ENCODE measurements at places on chromosomes 4 and X.

DNA sequence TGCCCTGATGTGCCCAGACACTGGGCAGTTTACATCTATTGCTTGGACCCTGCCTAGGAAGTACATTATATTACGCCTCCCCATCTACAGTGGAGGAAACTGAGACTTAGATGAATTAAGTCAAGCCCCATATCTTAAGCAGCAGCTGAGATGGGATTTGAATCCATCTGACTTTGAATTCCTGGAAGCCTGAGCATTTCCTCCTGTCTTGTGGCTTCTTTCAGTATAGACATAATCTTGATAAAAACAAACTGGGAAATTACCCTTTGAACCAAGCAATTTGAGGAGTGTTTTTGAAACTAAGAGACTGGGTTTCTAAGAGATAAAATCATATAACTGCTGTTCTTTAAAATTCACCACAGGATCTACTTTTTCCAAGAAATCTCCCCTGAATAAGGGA is 18.6 kb downstream of the LIMCH1 start:
- DNase-seq = no peak

DNA sequence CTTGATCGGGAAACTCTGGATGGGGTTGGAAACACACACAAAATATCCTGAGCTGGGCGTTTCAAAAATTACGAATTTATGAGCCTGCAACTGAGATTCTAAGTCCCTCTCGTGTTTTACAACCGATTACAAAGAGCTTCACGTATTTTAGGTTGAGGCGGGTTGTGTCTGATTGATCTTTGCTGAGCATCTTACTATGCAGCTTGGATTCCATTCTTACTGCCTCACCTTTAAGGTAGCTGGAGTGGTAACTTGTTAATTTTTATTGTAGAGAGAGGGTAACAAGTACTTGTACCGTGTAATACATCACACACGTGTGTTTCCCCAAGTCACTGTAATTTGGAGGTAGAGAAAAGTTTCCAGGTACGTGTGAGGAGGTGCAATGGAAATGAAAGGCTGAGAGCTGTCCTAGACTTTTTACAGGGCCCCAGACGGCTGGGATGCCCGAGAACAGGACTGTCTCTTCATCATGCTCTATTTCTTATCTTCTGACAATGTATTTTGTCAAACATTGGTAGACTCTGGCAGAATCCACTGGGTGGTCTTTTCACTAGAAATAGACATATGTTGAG is 97.8 kb upstream of the TENM3 start:
- DNase-seq = no peak

- DNase-seq = no peak
These were observed 22.8 kb upstream of the SPON2 start for GRCh38 chr4:1195109-1195671.

DNA sequence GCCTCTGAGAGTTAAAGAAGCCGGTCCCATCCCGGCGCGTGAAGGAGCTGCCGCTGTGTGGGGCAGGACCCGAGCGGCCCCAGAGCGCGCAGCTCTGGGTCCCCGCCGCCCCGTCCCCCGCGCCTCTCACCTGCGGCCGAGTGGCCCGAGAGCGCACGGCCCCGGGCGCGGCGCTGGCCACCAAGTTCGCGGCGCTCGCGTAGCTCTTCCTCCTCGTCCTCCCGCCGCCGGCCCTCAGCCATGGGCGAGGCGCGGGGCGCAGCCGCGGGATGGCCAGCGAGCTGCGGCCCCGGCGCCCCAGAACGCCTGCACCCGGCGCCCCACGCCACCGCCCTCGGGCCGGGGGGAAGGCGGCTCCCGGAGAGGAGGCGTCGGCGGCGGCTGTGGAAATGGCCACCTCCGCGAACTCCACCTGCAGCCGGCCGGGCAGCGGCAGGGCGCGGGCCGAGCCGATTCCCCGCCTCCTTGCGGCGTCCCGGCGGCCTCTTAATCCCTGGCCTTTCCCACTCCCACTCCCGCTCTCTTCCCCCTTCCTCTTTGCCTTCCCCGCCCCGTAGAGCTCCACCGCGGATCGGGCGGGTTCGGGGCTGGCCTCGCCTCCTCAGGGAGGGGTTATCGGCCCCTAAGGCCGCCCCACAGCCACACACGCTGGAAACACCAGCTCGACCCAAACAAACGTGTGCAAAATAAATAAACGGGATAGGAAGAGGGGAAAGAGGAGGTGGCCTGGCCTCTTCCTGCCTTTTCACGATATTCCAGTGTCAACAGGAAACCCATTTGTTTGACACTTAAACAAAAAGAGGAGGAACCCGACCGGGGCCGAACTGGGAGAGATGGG is at the start of gene SH3D19:
SH3D19 (minus strand) TSS at position 495 of the 838 bp plus-strand sequence; CDS start at position 242, 253 bp downstream.
- peak; percentile 57 for DNase-seq

DNA sequence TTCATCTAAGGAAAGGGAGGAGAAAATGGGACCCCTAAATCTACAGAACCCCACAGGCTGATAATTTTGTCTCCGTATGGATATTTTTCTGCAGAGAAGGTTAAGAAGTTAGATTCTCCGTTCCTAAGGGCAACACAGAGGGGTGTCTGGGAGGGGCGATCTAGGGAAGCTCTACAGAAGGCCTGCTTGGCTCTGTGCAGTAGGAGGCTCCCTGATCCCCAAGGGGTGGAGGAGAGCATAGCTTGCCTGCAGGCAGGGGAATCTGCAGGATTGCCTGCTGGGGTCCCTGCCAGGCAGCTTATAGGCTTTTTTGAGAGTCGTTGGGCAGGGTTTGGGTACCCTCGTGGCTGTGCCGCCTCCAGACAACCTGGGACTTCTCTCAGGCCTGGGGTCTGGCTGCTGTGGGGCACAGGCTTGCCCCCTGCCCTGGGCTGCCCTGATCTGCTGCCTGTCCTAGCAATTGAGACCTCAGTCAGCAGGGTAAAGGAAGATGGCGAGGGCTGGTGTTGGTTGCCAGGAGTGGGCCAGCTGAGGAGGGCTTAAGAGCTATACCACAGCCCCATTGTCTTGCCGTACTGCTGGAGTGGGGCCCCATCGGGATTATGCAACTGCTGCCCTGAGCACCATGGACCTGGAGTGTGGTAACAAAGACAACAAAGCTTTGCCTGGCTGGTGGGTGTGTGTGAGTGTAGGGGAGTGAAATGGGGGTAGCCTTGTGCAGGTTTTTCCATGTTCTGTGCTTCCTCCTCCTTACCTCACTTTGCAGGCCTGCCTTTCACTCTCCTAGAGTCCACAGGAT is 74.1 kb downstream of the EFNB1 start:
- DNase-seq = no peak

DNA sequence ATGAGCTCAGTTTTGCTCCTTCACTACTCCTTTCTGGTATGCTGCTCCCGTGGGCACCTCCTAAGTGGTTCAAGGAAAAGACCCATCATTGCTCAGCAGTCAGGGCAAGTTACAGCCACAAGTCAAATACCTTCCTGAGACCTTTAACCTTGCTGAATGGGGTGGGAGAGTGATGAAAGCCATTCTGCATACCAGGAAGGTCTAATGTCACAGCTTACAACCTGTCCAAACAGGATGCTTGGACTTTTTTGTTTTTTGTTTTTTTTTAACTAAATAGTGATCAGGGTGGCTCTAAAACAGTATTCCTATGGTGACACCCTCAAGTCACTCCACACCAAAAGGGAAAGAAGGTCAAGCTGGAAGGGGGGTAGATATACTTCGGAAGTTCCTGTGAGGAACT is 93.1 kb downstream of the GPC3 start:
- DNase-seq = no peak

- DNase-seq = no peak
These were observed 4.9 kb upstream of the PCGF3 start for GRCh38 chr4:700587-701264.

GRCh38 chr4:10118048-10119004 is 1.7 kb upstream of the WDR1 start:
- no peak for DNase-seq

DNA sequence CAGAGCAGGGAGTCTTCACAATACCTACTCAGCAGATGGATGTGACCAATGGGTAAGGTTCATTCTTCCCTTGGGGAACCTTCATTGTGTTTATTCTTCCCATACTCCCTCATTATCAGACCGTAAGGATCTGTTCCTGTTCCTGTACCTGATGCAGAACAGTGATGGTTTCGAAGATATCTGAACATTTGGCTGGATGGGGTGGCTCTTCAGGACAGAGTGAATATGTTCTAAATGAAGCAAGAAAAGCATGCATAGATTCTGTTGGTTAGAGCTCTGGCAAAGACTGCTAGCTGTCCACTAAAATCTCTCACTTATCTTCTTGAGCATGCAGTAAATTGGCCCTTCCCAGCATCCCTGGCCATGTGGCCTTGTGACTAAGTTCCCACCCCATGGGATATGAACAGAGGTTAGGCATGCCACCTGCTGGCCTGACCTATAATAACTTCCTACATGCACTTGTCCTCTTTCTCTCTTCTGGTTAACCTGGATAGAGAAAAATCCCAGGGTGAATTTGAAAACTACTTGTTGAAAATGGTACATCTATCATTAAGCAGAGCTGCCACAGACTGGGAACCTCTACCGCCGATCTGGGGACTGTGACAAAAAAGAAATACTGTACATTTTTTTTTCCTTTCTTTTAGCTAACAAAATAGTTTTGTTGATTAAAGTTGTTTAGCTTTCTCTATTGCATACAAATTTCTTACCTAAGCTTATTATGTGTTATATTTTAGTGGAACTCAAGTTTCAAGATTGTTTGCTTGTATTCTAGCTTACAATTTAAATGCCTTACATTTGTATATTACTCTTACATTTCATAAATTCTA is 60.0 kb upstream of the BANK1 start:
- peak; percentile 4 for DNase-seq

DNA sequence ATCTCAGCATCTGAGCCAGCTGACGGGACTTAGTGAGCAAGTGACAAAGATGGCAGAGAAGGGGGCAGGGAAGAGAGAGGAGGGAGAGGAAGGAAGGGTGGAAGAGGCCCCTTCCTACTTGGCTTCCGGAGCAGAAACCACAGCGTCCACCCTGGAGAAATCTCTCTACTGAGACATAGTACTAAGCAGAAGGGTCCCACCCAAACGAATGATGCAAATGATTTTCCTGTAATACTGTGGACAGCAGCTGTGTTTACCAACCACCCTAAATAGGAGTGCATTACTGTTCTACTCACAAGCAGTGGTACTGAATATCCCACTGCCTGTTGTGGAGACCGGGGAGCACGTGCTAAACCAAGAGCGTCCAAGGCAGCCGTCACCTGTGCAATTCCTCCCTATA is 29.4 kb downstream of the DTHD1 start:
- no peak for DNase-seq

GRCh38 chrX:1598021-1598875 is 6.8 kb downstream of the AKAP17A start:
- DNase-seq = no peak

GRCh38 chrX:11472879-11473278 is 179.7 kb downstream of the AMELX start:
- DNase-seq = no peak

DNA sequence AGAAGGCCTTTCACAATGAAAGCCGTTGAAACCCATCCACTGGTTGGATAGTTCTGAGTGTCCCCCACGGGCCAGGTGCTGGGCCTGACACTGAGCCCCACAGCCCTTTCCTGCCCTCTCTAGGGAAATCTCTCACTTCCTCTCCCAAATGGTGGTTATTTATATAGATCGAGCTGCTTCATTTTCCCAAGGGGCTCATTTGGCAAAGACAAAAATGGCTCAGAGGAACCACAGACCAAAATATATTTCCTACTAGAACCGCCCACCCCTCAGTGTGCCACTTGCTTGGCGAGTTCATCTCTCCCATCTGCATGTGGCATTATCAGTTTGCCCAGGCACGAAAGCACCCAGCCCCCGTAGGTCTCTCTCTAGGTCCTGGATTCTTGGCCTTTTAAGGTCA is 53.3 kb upstream of the STIM2 start:
- DNase-seq = no peak

DNA sequence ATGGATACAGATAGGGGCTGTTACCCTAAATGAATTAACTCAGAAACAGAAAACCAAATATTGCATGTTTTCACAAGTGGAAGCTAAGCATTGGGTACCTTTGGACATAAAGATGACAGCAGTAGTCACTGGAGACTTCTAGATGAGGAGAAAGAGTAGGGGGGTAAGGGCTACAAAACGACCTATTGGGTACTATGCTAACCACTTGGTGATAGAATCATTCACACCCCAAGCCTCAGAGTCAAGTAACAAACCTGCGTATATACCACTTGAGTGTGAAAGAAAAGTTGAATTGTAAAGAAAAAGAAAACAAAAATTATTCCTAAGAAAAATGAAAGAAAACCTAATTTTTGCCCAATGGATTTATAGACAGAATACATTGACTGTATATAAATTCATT is 7.7 kb upstream of the ARAP2 start:
- no peak for DNase-seq

GRCh38 chrX:147917700-147918695 is 6.3 kb downstream of the FMR1 start:
- DNase-seq = no peak

GRCh38 chr4:23337292-23337691 is 552.6 kb downstream of the PPARGC1A start:
- DNase-seq = no peak

- no peak for DNase-seq
These were observed 9.6 kb downstream of the DRP2 start for GRCh38 chrX:101229170-101229569.

DNA sequence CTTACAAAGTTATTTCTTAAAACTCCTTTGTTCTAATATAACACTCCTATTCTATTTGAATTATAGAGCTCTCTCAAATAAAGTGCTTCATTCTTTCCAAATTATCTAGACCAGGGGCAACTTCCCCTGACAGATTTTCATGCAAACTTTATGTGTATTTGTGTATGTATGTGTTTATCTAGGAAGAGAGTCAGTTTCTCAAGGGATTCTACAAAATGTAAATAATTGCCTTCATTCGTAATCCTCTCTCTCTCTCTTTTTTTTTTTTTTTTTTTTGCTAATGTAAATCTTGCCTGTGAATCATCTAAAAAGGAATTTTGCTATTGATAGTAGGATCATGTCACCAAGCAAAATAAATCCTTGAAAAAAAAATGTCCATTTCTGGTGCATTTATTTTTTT is 38.9 kb upstream of the RBPJ start:
- DNase-seq = no peak

DNA sequence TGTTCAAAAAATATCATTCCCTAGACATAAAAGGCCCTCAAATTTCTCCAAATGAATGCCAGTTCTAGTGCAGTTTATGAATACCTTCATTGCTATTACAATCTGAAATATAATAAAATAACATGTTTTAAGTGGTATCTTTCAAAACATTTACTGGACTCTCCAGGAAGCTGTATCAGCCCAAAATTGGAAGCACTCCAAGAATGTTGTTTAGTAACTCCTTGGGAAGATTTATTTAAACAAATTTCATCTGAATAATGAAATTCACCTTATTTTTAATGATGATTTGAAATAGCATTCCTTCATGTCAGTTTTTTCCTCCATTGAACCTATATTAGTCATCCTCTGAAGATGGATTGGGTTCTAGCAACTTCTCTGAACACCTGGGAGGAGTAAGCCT is 217.2 kb upstream of the PCDH18 start:
- no peak for DNase-seq

DNA sequence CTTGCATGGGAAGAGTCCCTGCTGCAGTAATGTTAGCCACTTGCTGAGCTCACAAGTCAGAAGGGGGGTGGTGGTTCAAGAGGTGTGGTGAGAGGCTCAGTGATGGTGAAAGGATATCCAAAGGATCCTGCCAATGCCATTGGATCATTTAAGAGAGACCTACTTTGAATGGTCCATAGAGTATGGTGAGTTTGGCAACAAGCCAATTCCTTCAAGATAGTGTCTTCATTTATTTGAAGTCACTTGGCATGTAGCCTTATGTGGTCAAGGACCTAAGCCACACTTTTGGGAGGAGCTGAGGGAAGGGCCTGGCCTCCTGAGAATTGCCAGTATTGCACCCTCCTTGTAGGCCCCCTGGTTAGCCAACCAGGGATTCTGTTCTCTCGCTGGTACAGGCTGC is 87.9 kb downstream of the TSPAN7 start:
- DNase-seq = no peak

Data from hippocampal formation (tissue), 2 donors.